ENCODE measurements at places on chromosomes 11 and 22. TPM values are rescaled to one million over a fixed set of nuclear protein-coding genes. Genes with fewer than 3 reads are reported as not detected.

DNA sequence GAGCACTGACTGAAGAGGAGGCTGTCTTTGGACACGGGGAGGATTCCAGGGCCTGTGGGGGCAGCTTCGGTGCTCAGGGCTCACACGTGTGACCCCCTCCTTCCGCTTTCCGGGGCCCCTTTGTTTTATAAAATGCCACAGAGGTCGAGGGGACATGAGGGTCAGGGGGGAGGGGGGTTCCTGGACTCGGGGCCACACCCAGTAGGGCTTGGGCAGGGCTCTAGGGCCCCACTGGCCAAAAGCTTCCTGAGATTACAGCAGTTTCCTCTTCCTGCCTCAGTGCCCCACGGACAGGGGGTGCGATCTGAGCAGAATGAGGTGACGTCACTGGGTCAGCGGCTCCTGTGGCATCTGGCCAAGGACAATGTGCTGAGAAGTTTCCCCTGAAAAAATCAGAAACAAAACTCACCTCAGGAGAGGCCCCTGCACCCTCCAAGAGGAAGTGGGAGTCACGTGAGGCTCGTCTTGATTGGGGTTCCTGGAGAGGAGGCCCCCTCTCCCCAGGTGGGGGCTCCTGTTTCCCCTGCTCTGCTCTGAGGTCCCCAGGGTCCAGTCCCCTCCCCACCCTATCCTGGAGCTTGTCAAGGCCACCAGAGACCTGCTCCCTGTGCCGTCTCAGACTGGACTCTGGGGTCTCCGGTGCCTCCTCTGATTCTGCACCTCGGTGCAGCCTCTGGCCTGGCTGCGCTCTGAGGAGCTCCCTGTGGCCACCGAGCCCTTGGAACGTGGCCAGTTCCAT is 6.4 kb upstream of the IFITM3 start:
- DNase-seq = no peak

DNA sequence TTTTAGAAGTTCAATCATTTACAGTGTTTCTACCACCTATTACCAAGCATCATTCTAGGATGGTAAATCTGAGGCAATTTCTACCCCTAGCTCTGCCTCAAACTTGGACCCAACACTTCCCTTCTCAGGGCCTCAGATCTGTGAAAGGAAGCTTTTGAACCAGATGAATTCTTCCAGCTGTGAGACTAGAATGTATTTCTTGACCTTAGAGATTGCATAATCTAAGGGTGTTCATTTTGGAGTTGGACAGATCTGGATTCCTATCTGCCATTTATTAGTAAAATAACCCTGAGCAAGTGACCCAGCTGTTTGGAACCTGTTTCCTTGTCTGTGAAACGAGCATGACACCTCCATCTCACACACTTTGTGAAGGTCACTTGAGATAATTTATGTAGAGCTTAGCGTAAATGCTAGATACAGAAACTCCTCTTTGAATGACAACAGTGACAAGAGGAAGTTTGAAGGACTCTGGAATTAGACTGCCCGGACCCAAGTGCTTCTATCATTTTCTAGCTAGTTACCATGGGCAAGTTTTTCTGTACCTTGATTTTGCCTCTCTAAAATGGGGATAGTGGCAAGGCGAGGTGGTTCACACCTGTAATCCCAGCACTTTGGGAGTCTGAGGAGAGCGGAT is 3.8 kb upstream of the INTS5 start:
- no peak for DNase-seq

DNA sequence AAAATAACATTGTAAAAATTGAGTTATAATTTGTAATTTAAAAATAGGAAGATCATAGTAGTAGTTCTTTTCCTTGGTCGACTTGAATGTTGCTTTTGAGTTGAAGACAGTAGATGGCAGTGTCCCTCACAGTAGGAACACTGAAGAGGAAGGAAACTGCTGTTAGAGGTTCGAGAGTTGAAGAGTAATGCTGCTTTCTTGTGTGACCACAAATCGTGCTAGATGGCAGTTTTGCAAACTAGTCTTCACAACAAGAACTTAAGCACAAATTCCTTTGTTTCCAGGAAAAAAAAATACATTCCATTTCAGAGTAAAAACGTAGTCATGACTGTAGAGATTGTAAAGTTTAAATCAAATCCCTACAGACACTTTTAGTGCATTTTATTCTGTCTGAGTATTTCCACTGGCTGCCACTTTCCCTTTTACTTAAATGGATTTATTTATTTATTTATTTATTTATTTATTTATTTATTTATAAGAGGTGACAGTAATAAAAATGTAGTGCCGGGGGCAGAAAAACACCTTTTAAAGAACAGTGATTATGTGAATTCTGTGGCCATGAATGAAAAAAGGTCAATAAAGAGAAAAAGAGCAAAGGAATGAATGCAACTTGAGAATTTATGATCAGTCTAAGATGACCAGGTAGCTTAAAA is 54.6 kb downstream of the SPECC1L start:
- no peak for DNase-seq

DNA sequence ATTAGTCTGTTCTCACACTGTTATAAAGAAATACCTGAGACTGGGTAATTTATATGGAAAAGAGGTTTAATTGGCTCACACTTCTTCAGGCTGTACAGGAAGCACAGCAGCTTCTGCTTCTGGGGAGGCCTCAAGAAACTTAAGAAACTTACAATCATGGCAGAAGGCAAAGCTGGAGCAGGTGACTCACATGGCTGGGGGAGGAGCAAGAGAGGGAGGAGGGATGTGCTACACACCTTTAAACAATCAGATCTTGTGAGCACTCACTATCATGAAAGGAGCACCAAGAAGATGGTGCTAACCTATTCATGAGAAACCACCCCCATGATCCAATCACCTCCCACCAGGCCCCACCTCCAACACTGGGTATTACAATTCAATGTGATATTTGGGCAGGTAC is 381.6 kb downstream of the ETS1 start:
- no peak for DNase-seq

DNA sequence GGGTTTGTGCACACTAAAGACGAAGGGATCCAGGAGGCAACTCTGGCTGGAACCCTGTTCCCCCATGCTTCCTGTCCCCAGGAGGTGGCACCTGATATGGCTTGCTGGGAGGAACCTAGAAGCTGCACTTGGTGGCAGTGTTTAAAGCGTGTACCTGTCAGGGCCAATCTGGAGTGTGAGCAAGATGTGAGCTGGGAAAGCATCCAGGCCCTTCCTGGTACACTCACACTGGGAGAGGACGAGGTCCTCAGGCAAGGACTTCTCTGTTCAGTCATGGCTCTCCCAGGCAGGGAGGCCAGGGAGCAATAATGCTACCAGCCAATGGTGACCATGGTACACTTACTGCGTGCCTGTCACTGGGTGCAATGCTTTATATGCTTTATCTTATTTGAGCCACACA is 130.7 kb upstream of the NECTIN1 start:
- no peak for DNase-seq

- DNase-seq = no peak
These were observed 60.4 kb downstream of the BMAL1 start for GRCh38 chr11:13338019-13338426.

DNA sequence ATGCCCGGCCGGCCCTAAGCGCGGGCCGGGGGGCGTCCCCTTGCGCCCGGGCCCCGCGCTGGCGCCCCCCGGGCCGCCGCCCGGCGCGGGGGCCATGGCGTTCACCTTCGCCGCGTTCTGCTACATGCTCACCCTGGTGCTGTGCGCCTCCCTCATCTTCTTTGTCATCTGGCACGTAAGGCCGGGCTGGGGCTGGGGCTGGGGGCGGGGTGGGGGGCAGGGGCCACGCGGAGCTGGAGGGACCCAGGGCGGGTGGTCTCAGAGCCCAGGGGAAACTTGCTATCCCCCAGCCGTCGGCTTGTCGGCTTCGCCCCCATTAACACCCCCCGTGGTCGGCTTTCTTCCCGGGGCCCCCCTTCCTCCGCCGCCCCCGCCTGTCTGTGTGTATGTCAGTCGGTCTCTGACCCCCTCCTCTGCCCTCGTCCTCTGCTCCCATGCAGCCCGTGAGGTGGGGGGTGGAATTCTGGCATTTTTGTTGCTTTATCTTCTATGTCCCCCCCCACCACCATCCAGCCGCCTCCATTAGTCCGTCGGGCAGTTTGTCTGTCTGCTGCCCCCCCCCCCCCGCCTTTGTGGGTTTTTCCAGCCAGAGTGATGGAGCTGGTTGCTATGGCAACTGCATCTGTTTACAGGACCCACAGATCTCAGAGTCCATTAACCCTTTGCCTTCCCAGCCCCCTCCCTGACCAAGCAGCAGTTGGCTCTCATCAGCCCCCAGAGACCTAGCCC is 552 bp downstream of the CNIH2 start:
- no peak for DNase-seq

- DNase-seq = no peak
These were observed 20.1 kb upstream of the TSKU start for GRCh38 chr11:76762867-76763572.

- no peak for DNase-seq
These were observed 18.3 kb upstream of the TCF20 start for GRCh38 chr22:42288791-42289190.

GRCh38 chr11:101706541-101706940 is 122.7 kb upstream of the TRPC6 start:
- no peak for DNase-seq

DNA sequence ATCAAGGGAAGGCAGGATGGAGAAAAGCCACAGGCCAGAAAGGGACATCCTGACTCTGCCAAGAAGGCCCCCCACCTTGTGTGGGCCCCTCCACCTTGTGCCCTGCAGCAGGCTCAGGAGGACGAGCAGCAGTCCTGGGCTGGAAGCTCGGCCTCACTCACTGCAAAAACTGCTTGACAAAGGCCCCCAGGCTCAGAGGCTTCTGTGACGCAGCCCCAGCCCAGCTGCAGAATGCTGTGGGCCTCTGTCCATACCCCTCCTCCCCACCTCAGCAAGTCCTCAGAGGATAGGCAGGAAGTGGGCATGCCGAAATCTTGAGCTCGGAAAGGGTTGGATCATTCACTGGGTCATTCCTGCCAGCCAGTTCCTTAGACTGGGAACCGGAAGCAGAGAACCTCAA is 61.9 kb downstream of the NRXN2 start:
- DNase-seq = no peak

DNA sequence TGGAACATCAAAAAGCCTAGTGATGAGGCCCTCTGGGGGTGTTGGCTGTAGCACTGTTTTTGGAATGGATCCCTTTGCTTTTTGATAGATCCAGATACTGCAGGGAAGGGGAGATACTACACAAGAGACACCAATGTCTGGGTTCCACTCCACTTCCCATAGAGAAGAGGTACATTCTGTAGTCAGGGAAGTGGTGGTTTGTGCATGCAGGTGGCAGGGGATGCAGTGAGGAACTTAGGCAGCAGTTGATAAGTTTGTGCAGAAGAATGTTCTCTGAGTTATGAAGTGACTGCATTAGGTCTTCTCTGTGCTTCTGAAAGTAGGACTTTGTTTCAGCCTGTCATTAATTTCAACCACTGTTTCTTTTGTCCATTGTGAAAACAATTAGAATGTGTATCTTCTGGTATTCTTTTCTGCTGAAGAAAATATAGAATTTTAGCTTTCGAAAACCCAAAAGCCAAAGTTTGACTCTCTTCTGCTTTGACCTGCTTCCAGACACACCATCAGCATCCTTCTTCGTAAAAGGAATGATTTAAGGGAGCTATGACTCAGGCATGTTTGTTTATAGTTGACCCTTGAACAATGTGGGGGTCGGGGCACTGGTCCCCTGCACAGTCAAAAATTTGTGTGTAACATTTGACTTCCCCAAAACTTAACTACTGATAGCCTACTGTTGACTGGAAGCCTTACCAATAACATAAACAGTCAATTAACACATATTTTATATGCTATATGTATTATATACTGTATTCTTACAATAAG is 25.6 kb downstream of the PANX1 start:
- DNase-seq = no peak

DNA sequence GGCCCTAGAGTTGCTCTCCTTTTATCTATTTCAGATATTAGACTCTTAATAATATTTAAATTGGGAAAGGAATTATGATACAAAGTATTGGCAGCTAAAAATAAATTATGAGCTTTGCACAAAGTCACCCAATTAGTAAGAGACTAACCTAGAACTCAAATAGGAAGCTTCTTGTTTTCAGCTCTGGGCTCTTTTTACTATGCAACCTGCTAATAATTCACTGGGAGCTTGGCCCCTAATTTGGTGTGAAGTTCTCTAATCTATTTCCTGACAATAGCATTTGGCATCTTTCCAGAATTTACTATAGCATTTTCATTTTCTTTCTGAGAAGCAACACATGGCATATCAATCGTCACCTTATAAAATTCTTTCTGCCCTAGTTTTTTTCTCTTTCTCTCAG is 727.7 kb upstream of the ANO5 start:
- no peak for DNase-seq

DNA sequence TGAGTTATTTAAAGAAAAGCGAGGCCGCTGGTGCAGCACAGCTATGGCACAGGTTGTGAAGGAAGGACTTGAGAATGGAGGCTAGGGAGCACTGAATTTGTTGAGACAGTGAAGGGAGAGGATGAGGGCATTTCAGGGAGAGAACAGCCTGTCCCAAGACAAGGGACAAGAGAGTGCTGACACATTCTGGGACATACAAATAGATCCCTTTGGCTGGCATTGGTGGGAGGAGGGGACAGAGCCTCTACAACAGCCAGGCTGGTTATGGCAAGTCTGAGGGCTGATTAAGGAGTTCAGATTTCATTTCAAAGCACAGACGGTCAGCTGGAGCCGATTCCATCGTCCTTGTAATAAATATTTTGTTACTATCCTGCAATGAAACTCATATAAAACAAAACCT is 1.7 kb upstream of the SLC29A2 start:
- DNase-seq = no peak

DNA sequence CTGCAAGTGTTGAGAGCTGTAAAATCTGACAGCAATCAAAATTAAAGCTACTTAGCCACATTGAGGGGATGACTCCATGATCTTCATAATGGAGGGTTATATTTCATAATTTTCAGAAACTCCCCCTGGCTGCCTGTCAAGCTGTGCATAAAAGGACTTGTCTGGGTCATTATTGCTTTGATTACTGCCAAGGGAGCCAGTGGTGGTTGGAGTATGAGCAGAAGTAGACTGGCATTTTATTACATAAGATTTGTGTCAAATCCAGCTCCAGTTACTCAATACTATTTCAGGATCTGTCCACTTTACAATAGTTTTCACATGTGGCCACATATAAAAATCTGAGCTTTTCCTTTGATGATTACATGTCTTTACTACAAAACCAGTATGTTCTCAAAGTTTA is 108.9 kb upstream of the SLC5A12 start:
- DNase-seq = no peak

- DNase-seq = no peak
These were observed 69.9 kb upstream of the ADORA2A start for GRCh38 chr22:24357547-24357946.

Gene RANGAP1
- total RNA-seq = 144 TPM

Gene SLN
- not detected for total RNA-seq

Gene SLC37A2
- total RNA-seq = 2.2 TPM

Gene TREH
- not detected for total RNA-seq

Gene POLR2L
- total RNA-seq = 152 TPM

Gene NELL1
- total RNA-seq = 2.6 TPM
